AG09309 (cell line): ENCODE measurements at places on chromosomes 11 and 22.

GRCh38 chr11:13952221-13952620, 10.3 kb upstream of the SPON1 start:
- no peak for DNase-seq

- DNase-seq, result peak; percentile 5
Observed at GRCh38 chr11:76318744-76319384, 62.1 kb downstream of the THAP12 start.

DNA sequence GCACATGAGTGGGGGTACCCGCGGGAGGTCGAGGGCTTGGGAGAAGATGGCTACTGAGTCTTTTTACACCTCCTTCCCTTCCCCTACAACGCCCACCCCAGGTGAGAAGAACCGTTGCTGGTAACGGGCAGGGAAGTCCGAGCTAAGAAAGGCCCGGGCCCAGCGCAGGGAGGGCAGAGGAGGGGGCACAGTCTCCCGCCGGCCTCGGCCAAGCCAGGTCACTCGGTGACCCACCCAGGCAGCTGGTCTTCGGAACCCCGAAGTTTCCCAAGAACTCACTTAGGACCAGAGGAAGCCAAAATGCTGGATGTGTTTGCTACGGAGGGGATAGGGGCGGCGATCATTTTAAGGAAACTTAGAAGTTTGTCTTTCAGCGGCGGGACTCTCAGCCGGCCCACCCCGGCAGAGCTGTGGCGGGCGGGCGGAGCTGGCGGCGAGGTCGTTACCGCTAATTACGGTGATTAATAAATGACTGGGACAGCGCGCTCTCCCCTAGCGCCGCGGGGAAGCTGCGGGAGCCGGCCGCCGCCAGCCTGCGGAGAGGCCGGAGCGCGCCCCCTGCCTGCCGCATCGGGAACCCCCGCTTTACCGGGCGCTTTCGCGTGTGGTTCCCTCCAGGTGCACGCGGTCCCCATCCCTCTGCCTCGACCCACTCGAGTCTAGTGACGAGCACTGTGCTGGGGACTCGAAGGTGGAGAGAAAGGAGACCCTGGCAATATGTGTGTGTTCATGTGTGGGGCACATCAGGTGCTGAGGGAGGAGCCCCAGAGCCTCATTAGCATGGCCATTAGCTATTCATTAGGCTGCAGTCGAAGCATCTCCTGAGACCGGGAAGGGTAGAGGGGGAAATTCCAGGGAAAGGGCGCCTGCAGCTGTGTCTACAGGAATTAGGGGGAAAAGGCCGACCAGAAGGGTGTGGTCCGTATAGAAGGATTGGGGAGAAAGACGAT, 945 bp downstream of the ROBO3 start:
- no peak for DNase-seq

- no peak for DNase-seq
Observed at GRCh38 chr22:30285176-30285845, 4.0 kb downstream of the CASTOR1 start.

GRCh38 chr22:28297504-28297903, 378.4 kb upstream of the PITPNB start:
- no peak for DNase-seq

DNA sequence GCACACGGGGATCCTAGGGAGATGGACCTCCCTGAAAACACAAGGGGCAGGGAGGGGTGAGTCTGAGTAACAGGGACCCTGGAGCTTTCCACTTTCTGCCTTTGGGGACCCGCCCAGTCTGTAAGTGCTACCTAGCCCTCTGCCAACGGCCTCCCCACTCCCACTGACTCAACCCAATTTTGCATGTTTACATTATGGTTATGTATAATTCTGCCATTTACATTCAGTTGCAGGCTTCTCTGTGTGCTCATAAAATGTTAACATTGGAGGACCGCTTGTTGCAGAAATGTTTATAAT, 105.8 kb downstream of the DSCAML1 start:
- DNase-seq, result no peak

GRCh38 chr22:28105413-28105812, 186.4 kb upstream of the PITPNB start:
- DNase-seq, result no peak

GRCh38 chr22:19466126-19466716, 12.8 kb downstream of the UFD1 start:
- no peak for DNase-seq
